ENCODE measurements at places on chromosomes 16 and 17.

GRCh38 chr17:42174126-42174783 is 6.7 kb downstream of the KCNH4 start:
- DNase-seq: no peak

DNA sequence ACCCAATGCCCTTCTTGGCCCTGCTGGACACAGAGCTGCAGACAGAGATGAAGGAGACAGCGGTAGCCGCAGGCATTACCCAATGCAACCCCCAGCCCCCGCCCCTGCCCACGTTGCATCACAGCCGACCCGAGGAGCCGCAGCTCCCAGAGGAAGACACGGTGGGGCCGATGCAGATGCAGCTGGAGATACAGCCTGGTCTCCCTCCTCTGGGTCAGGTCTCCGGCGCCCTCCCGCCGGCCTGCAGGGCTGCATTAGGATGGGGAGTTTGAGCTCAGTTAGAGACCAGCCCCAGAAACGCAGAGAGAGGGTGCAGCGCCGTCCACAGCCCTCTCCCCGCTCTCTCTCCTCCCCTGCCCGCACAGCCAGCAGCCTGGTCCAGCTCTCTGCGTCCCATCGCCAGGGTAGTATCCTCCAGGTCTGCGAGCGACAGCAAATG is 19.4 kb upstream of the UBE2I start:
- no peak for DNase-seq

DNA sequence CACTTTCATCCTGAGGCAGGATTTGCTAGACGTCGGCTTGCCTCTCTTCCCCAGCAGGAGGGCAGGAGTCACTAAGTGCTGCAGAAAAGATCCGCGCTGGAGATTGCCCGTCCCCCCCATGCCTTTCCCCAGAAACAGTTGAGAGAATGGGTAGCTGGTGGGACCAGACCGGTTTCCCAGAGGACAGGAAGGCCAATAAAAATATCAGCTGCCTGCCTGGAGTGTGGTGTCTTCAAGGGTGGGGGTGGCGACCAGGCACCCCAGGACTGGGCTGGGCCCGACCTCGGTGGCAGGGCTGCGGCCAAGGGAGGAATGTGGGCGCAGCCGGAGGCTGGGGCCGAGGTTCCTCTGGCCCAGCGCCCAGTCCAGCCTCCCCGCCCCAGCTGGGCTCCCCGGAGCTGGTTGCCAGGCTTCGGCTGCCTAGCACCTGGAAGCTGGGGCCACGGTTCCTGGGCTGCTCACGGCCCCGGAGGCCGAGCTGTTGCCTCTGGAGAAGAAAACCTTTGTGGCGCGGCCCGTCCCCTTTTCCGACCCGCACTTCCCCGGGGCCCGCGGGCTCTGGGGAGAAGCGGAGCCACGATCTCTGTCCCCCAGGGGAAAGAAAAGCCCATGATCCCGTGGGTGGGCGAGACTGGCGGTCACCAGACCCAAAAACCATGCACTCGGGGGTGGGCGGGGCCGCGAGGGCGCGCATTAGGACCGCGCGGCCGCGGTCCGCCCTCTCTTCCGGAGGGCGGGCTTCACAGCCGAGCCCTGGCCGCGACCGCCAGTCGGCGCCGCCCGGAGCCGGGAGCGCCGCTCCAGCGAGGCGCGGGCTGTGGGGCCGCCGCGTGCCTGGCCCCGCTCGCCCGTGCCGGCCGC is at the start of gene TRAF4:
TRAF4 (plus strand) TSS at position 769 of the 861 bp plus-strand sequence. CDS start 102 bp downstream, outside the sequence.
- DNase-seq: no peak

GRCh38 chr16:30357085-30357714 is 2.1 kb upstream of the CD2BP2 start:
- no peak for DNase-seq

Measured in GM18507 (cell line).